ENCODE measurements at places on chromosomes 4 and X.

DNA sequence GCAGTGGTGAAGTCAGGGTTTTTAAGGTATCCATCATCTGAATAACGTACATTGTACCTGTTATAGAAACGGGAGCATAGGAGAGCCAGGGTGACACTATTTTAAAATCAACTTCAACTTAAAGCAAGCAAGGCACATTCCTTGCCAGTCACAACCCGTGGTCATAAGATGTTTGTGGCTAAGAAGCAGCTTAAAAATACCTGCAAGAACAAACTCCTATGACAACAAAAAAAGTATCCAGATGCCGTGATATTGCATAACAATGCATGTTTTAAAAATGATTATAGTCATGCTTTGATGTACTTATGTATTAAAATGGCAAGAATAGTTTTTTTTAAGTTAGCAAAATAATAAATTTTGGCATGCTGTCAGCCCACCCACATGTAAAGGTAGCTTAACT is 16.5 kb upstream of the SYNPO2 start:
- DNase-seq, result no peak

DNA sequence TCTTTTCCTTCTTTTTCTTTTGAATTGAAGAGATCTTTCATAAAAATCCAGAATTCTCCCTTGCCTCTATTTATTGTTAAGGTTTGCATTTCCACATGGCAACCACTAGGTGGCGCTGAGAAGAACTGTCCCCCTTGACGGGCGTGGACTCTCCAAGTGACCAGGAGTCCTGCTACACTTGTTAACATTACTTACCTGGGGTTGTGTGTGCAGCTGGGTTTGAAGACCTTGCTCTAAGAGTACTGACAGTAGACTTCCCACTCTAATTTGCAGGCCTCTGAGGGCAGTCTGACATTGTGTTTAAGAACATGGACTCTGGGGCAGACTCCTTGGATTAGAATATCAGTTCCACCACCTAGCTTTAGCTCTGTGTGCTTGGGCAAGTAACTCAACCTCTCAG is 52.8 kb downstream of the GPRIN3 start:
- peak; percentile 63 for DNase-seq

- DNase-seq, result peak; percentile 29
These were observed 10.0 kb upstream of the PPA2 start for GRCh38 chr4:105483840-105484239.

DNA sequence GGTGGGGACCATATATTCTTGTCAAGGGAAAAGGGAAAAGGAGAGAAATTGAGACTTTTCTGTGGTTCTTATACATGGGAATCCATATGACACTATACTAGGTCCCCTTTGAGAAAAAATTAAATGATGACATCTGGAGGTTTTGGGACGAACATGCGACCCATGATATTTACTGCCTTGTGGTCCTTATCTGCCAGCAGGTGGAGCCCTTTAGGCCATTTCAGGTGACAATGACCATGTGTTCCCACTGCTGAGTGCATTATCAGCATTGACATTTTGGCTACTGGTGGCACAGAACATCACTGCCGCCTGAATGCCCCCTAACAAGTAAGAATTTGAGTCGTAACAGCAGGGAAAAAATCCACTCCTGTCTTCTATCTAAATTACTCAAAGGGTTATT is 843.4 kb downstream of the FSTL5 start:
- peak; percentile 14 for DNase-seq

- DNase-seq, result no peak
These were observed 51.7 kb downstream of the GLRA2 start for GRCh38 chrX:14581081-14581480.

DNA sequence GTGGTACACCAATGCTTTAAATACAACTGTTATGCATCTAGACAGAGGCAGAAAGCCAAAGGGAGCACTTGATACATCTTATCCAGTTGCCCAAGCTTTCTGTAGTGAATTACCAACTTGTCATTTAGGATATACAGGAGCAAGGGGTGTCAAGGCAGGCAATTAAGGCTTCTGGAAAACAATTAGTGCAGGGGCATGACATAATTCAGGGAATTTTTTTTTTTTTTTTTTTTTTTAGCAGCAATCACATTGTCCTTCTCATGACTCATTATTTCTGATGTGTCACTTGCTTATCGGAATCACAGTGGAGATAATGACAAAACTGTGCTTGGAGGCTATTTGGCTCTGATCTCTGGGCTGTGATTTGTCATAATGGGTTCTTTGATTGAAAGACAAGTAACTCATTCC is 259.5 kb downstream of the ARHGAP24 start:
- peak; percentile 75 for DNase-seq

DNA sequence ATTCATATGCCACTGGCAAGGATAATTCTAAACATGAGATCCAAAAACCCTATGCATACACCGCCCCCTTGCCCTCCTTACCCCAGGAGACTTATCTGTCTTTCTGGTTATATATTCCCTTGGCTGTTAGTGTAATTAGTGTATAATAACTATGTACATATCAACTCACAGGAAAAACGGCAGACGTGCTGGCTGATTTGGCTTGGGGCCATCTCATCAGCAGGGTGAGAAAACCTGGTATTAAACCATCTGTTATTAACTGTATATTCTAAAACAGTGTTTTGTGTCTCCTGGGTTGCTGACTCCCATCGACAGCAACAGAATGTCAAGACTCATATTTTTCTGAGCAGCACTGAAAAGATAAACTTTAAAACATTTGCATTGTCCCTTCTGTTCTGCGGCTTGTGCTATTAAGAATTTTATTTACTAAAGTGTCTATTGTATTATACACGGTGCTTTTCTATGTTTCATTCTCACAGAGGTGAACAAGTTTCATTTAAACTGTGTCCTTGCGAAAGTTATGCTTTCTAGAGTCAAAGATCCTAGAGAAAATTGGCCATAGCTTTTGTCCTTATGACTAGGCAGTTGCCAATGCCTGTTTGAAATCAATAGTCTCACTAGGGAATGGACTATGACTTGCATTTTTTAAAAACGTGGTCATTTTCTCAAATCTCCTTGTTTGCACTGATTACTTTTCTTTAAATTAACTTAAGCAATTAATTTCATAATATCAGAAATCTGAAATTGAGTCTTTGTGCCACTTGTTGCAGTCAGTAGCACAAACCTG is 211.5 kb upstream of the MID1 start:
- no peak for DNase-seq
